ENCODE measurements at places on chromosomes 3 and 15.

GRCh38 chr3:12229896-12230295, 59.0 kb upstream of the PPARG start:
- peak; percentile 17 for DNase-seq

- DNase-seq = no peak
Measured at GRCh38 chr3:158642474-158643210, 1.7 kb upstream of the GFM1 start.

DNA sequence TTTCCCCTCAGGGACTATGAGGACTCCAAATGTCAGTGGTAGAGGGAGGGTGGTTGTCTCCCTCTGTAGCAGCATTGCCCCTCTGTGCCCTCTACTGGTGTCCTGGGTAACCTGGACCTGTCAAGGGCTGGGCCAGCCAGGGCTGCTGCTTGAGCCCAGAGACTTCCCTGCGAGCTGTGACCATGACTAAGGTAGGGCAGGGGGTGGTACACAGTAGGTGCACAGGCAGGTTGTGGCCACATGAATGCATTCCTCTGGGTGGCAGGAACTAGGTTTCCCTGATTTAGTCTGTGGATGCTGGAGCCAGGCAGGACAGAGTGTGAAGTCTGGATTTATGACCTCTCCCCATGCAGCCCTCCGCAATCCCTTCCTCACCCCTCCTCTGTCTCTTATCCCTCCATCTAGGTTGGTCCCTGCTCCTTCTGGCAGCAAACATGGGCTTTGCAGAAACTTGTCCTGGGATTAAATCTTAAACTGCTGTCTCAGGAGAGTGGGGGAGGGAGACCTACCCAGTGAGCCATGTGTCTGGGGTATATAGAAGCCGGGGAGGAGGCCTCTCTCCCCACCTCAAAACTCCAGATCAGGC, 8.7 kb upstream of the SEMA3F start:
- DNase-seq = no peak

GRCh38 chr3:12303534-12303933, 14.7 kb downstream of the PPARG start:
- DNase-seq = no peak

DNA sequence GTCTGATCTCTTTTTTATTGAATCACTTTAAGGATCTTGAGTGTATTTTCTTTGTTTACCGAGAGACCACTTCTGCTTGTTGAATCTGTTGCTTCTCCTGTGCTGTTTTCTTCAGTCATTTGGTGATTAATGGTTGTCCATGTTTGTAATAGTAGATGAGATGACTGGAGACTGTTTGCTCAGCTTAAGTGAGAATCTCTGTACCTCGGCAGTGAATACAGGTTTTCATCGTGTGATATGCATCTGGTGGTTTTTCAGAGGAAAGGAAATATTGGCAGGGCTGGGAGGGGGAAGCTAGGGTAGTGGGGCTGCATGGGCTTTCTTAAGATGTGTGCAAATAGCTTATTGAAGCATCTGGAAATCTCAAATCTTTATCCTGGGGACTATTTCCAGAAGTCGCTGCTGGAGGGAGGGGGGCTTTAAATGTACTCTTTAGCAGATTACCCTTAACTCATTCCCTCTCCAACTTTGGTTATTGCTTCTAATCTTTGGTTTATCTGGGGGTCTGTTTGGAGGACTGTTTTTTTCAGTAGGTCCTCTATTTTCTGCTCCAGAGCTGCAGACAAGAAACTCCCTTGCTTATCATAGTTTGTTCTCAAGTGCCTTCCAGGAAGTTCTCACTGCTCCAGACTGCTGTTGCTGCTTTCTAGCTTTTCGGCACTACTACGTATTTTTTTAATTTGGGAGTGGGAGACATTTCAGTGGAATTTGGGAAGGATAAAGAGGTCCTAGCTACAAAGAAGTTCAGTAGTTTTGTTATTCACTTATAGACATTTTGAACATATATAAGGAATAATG, 19.4 kb downstream of the CMTM8 start:
- DNase-seq = no peak

GRCh38 chr3:149964291-149964690, 6.4 kb downstream of the PFN2 start:
- DNase-seq = no peak

- no peak for DNase-seq
Measured at GRCh38 chr3:107468782-107469181, 54.0 kb upstream of the BBX start.

- DNase-seq = no peak
Measured at GRCh38 chr3:119589102-119589773, 8.4 kb upstream of the PLA1A start.

GRCh38 chr15:38257676-38258075, 5.0 kb downstream of the SPRED1 start:
- no peak for DNase-seq

GRCh38 chr3:6220447-6220846, 640.5 kb upstream of the GRM7 start:
- DNase-seq = no peak
